Activated CD8-positive, alpha-beta T cell treated with anti-CD3 and anti-CD28 coated beads, Interleukin-2, amount 10 ng/mL, durations not matched to agents 7 days and 5 days (primary cell): ENCODE measurements at places on chromosomes 7 and 10.
A peak's percentile ranks its signal among the peaks of the same experiment; 100 is the strongest.

DNA sequence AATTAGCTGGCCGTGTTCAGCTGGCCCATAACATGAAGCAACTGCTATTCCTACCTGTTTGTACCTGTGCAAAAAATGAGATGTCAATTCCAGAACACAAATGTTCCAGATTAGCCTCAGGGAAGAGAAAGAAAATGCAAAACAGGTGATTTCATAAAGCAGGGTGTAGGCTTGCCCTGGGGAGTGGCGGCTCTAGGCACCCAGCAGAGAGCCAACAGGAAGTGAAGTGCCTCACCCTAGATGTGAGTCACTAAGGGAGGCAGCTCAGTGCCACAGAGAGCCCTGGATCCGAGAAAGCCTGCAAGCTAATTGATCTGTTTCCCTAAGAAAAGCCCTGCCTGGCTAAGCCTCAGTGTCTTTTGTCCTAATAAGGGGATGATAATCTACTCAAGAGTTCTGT is 240.0 kb downstream of the ARHGAP21 start:
- DNase-seq = peak; percentile 23

DNA sequence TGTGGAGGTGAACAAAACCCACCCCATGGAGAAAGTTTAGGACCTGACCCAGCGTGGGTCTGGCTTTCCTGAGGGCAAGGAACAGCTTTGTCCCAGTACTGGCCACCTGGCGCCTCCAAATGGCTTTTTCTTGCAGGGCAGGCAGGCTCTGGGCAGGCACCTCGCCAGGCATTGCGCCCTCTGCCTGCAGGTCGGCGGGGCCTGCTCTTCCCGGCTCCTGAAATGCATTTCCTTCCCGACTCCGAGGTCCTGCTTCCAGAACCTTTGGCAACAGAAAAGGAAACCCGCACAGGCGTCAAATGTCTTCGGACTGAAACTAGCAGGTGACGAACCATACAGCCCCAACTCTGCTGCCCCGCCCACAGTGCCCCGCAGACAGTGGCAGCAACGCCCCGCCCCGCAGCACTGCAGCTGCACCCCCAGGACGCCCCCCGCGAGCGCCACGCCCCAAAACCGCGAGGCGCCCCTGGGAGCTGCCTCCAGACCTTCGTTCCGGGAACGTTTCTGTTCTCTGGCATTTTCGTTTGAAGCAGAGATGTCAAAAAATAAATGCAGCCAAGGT is 65.5 kb downstream of the C10orf143 start:
- DNase-seq = no peak

DNA sequence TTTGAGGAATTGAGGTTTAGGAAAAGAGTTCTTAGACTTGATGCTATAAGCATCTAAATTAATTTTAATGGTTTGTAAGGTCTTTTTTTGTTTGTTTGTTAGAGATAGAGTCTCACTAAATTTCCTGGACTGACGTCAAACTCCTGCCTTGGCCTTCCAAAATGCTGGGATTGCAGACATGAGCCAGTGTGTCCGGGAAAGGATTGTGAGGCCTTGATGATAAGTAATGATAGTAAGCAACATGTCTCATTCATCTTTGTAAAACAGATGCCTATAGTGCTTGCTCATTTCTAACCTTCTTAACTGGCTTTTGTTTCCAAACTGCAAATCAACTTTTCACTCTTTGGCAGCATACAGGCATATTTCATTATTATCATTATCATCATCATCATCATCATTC is 176.0 kb upstream of the KCND2 start:
- no peak for DNase-seq

GRCh38 chr7:143379611-143380259 is 1.4 kb upstream of the ZYX start:
- DNase-seq = peak; percentile 51
